Left ventricle myocardium inferior (tissue), 1 donor: ENCODE measurements at places on chromosomes 5 and 9.

GRCh38 chr5:67986761-67987160, 228.8 kb upstream of the PIK3R1 start:
- DNase-seq = no peak

DNA sequence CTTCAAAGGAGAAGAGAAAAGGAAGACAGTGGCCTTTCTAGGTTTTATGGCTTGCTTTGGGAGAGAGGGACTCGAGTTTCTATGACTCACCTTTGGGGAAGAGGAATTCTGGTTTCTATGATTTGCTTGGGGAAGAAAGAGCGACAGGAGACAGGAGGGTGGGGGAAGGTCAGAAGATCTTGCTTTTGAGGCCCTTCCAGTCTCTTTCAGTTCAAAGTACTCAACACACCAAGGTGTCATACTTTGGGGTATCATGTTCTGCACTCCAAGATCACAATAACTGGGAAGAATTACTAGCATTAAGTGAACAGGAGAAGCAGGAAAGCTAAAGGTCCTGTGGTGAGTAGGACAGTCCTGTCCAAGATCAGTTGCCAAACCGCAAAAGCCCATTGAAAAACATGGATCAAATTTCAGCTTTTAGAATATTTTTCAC, 324.5 kb downstream of the ARHGEF28 start:
- no peak for DNase-seq

DNA sequence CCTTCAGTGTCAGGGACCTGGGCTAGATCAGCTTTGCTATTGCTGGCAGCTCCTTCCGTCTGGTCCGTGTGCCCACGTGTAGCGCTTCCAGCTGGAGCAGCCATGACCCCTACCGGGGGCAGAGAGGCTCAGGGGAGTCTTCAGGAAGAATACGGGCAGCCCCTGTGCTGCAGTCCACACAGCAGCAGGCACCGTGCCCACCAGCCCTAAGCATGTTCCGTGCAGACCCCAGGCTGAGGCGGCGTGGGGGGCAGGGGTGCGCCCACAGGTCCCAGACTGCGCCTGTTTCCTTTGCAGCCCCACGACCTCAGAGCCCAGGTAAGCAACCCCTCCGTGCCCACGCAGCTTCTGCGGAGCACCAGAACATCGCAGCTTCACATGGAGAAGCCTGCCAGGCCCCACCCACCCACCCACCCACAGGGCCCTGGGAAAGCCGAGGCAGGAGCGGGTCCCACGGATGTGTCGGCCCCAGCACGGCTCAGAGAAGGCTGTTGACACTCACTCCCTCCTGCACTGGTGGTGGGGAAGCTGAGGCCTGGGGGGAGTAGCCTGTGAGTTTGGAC, 83.1 kb downstream of the KCNT1 start:
- no peak for DNase-seq

- DNase-seq = no peak
These were observed 13.0 kb upstream of the C9orf72 start for GRCh38 chr9:27586304-27586703.

GRCh38 chr9:35448496-35448895, 41.4 kb upstream of the RUSC2 start:
- DNase-seq = no peak

DNA sequence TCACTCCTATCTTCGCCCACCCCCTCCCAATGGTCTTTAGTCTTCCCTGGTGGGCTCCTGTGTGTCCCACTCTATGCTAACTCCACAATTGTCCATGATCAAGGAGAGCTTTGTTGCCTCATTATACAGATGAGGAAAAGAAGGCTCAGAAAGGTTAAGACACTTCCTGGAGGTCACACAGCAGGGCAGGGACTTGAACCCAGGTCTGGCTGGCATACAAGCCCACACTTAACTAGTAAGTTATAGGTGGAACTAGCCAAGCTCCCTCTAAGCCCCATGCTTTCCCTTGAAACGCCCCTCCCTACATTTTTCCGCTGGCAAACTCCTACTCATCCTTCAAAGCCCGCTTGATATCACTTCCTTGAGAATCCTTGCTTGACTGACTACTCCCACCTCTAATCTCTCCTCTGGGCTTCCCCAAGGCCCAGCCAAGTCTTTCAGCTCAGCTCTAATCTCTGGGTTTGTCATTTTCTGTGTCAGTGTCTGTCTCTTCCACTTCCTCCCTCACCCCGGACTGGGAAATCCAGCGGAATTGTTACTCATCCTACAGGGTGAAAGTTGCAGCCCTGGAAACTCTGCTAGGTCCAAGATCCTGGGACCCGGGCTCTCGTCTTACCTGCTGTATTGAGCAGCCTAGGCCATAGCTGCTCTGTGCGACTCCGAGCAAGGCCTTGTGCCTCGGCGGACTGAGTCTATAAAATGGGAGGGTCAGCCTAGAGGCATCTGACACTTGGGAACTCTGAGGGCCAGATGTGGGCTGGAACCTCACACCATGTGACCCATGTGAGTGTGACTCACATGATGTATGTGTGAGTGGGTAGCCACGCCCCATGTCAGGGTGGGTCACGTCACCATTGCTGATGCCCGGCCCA, 144.5 kb downstream of the GAPVD1 start:
- no peak for DNase-seq

DNA sequence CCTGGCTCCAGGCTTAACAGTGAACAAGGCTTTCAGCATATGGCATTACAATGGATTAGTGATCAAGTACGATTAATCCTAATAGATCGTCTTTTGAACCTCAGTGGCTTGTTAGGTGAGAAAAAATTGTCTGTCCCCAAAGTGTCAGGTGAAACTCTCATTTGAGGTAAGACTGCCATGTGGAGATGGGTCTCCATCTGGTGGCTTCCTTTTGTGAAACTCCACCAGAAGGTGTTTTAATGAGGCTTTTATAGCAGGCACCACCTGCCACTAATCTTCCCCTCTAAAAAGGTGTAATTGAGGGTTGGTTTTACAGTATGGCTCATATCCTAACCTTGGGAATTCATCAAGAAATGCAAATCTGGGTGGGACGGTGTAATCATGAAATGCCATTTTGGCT, 471.1 kb upstream of the MPDZ start:
- no peak for DNase-seq

DNA sequence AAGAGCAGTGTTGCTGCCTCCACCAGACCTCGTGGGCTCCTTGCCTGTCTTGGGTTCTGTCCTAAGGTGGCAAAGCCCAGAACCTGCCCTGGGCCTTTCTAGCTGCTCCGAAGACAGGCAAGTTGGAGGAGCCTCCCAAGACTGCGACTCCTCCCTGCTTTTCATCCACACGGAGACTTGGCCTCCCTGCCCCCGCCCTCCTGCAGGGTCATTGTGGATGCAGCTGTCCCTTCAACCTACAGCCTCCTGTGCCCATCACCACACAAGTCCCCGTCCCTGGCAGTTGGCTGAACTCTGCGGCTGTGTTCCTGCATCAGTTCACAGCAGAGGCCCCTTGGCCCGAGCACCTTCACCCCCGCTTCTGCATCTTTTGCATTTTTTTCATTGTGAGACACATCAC, 59.2 kb downstream of the WNK2 start:
- no peak for DNase-seq
